T-helper 22 cell (primary cell): ENCODE measurements at places on chromosomes 5 and 9.

DNA sequence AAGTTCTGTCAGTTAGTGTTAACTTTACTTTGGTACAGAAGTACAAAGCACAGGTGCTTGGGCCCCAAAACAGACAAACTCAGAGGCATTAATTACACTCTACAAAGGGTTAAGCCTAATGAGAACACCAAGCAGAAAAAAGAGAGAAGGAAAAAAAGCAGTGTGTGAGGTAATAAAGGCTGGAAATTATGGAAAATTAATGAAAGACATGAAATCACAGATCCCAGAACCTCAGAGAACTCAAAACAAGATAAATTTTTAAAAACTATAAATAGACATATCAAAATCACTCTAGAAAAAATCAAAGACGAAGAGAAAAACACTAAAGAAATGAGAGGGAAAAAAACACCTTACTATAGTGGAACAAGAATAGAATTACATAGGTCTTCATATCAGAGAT is 354.2 kb upstream of the ADAMTS16 start:
- no peak for DNase-seq

DNA sequence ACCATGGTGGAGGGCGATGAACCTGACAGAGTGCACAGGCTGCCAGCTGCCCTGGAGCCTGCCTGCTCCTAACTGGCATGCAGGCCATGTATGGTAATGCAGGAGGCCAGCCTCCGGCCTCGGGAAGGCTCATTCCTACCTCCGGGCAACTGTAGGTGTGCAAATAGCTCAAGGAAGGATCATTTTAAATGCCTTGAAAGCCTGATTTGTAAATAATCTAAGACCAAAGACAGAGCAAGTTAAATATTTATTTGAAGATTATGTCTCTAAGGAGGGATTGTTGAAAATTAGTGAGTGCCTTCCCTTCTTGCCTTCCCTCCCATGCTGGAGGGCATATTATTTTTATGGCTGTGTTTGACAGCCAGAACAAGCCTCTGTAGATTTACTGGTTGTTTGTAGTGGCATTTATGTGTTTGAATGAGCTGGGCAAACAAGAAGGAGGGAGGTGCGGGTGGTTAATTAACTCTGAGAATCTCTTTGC is 285.7 kb upstream of the TUT7 start:
- DNase-seq = no peak

GRCh38 chr5:170414786-170415185 is 25.6 kb upstream of the KCNMB1 start:
- DNase-seq = no peak

DNA sequence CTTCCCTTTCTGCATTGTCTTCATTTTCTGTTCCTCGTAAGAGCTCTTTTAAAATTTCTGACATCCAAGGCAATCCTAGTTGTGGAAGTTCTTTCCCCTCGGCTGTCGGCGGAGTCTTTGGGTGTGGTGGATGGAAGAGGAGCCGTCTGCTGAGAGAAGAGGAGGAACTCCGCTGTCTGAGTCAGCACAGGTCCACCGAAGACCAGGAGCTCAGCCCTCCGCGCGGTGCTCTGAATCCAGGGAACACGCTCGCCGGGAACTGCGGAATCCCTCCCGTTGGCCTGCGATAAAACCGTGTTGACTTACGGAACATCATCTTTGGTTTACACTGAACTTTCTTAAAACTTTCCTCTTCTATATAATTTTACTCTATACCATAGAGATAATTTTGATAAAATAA is 100.7 kb upstream of the IRX4 start:
- no peak for DNase-seq

DNA sequence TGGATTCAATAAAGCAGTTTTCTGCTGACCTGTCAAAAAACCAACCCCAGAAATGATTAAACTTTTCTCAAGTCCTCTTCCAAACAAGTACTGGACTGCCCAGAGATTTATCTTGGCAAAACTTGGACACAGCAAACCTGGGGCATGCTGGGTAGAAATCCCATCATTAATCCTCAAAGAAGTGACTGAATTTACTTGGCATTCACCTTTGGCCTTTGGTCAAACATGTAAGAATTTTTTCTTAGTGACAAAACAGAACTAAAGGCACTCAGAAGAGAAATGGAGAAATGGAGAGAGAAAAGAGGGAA is 248.6 kb upstream of the NREP start:
- no peak for DNase-seq

DNA sequence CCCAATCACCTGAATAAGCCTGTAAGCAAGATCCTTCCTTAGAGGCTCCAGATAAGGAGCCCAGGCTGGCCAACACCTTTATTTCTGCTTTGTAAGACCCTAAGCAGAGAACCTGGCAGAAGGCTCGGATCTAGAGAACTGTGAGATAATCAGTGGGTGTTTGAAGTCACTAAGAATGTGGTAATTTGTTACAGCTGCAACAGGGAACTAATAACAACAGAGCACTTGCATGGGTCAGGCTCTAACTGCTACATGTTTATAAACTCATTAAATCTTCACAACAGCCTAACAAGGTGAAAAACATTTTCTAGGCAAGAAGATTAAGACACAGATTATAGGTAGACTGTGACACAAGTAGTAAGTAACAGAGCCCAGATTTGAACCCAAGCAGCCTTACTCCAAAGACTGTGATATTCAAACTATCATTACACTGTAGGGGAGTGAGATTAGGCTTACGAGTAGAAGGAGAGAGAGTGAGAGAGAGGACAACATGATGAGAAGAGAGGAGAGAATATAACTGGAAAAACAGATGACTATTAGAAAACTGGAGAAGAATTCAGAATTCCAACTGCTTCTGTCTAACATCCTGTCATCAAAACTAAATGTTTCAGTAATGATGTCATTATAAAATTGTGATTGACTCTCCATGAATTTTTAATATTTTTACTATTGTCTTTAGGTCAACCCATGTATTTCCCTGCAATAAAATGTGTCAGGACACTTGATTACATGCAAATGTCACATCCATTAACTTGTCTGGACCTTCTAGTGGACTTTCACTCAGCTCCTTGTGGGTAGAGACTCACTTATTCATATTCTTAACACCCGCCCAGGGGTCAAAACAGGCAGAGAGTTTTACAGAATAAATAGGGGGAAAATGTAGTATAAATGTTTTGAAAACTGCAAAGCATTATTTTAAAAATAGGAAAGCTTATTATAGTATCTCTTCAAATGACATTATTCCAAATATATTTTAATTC is 290.9 kb upstream of the RGMB start:
- DNase-seq = no peak

GRCh38 chr5:154892369-154892771 is 33.9 kb downstream of the CNOT8 start:
- DNase-seq = no peak

GRCh38 chr9:70438341-70438928 is 24.0 kb upstream of the KLF9 start:
- DNase-seq = no peak

- no peak for DNase-seq
Observed at GRCh38 chr9:121279776-121280388, 11.9 kb downstream of the GSN start.

GRCh38 chr9:89920131-89920530 is 315.3 kb downstream of the GADD45G start:
- no peak for DNase-seq

DNA sequence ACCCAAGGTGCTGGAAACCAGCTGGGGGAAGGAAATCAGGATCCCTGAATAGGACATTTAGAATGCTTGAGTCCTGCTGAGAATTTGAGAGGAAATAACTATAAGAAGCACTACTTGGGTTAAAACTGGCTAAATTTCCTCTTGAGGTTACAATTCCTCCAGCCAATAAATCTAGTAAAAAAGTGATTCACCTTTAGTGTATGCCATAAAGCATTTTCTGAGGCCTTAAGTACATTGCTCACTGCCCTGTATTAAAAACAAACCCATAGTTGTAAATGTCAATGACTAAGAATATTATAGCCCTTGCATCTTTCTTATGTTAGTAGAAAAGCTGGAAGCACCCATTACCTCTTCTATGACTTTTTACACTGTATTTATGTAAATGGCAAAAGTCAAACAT is 634.7 kb upstream of the ARRDC3 start:
- DNase-seq = no peak

DNA sequence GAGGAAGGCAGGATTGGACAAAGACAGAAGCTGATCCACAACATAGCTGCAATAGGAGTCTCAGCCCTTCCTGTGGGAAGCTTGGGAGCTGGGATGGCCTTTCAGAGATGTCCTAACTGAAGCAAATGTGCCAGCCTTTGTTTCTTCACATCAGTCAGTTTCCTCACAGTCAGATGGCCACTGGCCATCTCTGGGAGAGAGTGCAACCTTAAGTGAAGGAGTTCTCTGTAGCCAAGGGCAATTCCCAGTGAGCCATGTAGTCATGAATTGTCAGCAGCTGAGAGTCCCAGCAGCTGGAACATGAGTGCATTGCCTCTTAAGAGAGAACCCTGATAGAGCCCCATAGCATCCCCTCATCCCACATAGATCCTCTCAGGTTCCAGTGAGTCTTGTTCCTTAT is 89.1 kb upstream of the LIFR start:
- DNase-seq = no peak

DNA sequence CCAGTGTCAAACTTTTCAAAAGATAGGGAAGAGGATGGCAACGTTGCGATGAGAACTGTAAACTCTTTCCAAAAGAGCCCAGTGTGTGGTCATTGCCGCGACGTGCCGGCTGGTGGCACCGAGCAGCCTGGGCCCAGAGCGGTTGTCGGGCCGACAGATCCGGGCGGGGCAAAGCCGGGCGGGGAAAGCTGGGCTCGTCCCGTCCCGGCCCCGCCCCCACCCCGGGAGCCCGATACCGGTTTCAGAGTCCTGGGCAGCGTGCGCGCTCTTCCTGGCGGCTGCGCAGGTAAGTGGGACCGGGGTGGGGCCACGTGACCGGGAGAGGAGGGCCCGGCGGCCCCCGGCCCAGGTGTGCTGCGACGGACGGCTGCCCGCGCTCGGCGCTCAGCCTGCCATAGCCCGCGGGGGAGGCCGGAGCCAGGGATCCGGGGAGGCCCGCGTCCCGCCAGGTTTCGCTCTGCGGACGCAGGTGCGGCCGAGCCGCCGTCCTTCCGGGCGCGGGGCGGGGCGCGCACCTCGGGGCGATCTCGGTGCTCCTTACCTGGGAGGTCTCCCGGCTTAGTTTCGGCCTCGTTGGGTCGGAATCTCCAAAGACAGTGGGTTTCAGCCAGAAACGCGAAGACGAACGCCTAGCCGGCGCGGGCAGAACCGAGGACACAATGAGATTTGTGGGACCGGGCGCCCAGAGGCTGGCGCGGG is at the start of gene MARVELD2:
Gene MARVELD2 (plus strand): TSS at position 232 of the 699 bp plus-strand sequence. CDS start 4,270 bp downstream, outside the sequence.
- peak; percentile 33 for DNase-seq

DNA sequence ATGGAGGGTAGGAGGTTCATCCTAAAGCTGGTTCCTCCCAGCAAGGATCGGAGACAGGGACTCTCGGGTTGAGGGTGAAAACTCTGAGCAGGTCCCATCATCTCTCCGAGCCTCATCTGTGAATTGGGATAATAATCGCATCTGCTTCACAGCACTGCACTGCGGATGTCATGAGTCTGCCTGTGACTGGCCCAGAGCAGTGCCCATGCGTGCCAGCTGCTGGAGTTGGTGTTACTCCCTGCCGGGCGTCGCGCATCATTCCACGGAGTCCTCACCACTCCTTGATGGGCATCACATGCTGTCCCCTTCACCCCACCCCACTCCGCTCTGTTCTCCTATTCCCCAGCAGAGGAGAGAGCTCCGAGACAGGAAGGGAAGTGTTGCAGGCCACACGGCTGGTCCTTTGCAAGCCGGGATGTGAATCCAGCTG is 35.1 kb upstream of the ORM1 start:
- DNase-seq = no peak

- no peak for DNase-seq
Observed at GRCh38 chr5:120767178-120767820, 303.2 kb downstream of the PRR16 start.

GRCh38 chr5:91077623-91078022 is 305.5 kb downstream of the ARRDC3 start:
- no peak for DNase-seq

DNA sequence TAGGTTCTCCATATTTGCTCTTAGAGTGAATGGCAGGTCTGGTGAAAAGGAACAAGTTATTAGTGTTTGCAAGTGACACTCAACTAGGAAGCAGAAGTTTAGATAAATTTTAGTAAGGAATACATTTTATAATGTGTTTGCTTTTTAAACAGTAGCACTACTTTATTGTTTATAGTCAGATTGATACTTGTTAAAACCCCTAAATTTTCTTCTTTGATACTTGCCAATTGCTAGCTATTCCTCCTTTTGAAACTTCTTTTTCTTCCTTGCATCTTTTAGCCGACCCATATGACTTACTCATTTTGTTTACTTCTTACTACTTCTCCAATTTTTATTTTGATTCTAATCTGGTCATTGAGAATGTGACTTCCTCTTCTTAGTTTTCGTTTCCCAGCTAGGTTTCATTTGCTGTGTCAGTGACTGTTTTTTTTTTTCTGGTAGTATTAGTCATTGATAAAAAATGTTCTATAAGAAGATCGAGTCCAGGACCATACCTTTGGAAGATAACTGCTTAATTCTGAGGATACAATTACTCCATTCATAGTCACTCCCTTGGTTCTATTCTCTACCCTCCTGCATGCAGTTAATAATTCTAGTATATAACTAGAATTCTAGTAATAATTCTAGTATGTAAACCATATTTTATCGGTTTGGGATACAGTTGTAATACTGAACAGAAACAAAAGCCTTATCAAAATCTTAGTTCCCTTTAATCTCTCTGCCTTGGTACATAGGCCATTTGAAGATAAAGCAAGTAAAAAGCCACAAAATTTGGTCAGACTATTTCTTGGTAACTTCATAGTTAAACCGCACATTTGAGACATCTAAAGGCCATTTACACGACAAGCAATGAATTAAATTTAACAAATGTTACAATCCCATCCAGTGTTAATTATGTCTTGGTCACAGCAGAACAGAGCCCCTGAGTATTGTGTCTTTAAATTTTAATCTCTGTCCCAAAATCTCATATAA is 2.8 kb upstream of the RICTOR start:
- DNase-seq = no peak

- DNase-seq = no peak
Observed at GRCh38 chr5:30051976-30052375, 1141.5 kb upstream of the CDH6 start.

DNA sequence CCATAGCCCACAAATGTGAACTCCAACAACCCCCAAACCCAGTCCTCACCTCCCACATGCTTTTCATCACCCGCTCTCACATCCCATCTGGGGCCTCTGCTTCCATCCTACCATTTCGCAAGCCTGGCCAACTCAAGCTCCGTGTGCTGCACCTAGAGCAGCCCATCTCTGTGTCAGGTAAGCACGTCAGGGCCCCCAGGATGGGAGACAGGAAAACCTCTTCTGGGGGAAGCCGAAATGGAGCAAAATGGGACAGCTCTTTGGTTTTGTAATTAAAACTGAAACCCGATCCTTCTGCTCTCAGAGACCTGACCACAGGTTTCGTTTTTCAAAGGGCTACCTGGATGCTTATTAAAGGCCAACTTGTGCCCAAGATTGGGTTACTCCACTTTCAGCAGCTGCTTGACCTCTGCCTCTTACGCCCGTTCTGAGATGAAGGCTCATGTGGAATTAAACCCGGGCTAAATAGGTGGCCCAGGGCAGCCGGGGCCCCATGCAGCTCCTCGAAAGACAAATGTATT is 287.7 kb downstream of the SLIT3 start:
- no peak for DNase-seq
